ENCODE measurements at places on chromosomes 5 and 9.

DNA sequence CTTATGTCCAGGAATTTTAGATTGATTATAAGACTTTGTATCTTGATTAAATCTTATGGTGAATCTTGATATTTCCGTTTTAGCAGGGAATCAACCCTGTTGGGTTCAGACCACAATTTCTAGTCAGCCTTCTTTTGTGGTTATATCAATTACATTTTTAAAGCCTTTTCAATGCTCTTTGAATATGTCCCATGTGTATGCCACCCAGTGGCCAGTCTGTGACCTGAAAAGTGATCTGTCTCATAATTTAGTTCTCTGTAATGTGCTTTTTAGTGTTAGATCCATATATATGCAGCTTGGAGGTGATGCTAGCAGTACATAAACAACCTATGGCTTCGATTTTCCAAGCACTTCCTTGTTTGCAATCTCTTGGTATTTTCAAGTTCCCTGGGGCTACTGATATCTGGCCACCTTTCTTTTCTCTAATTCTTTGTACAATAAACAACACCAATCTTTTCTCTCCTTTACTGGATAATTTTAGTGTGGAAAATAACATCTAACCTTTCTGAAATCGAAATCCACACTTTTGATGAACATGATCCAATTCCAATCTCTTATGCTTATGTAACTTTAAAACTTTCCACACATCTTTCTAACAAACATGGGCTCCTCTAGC, 28.8 kb downstream of the PDE8B start:
- DNase-seq: no peak

- no peak for DNase-seq
These were observed 166.5 kb downstream of the RMI1 start for GRCh38 chr9:84146893-84147710.

DNA sequence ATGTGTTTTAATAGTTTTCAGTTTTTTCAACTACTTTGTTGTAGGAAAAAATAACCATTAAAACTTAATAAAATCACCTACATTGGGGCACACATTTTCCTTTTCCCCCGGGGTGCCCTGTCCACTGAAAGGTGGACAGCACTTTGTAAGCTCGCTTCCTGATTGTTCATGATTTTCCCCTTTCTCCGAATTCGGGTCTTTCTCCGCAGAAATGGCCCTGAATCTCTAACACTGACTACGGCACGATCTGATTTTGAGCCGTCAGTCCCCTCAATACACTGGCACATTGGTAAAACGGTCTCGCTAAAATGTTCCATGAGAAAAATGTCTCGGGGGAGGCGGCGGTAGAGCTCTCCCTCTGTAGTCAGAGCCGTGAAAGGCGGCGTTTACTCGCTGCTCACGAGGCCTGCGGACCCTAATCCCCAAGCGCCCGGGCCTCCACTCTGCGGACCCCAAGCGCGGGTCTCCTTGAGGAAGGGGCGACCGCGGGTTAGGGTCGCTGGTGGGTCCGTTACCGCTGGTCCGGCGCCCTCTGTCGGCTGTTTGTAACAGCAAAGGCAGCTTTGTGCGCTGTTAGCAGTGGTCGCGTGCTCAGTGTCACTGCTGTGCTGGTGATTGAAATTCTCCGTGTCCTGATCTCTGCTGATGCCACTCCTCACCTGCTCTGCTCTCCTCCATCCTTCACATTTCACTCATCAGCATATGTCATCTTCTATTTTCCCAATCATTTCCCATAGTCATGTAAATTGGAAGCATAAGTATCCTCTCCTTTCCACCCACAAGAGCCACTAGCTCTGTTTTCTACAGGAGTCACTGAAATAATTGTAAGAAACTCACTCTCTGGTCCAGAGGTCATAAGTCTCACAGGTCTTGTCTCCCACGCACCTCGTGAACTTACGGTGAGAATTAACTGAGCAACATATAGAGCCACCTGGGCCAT, 10.8 kb upstream of the IFNA2 start:
- DNase-seq: peak; percentile 47

DNA sequence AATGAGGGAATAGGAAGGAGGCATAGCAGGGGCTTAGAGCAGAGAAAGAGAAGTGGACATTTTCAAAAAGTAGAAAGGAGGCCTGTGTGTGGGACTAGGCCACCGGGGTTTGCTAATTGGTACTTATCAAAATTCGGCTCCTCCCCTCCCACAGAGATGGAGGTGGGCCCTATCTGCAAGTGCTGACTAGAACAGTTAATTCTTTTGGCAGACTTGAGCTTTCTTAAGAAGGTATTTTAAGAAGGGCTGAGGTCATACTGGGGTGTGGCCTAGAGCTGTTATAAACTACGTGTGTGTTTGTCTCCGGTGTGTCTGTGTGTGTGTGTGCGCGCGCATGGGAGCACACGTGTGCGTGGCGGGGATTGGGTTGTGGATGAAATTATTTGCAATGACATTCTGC, 1086.5 kb downstream of the EFNA5 start:
- DNase-seq: no peak

- peak; percentile 55 for DNase-seq
These were observed 27.1 kb upstream of the MYORG start for GRCh38 chr9:34403554-34404380.

DNA sequence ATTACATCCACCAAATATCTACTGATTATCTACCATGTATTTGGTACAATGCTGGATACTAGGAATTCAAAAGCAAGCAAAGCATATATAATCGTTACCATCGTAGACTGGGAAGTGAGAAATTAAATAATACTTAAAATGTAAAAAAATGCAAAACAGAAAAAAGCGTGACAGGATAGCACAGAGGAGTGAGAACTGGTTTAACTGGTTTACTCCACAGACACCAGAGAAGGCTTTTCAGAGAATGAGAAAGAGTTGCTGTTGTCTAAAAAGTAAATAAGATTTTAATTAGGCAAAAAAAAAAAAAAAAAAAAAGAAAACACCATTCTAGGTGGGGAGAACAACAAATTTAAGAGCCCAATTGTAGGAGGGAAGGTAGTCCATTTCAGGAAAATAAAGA, 657.9 kb upstream of the ST8SIA4 start:
- DNase-seq: no peak
